ENCODE measurements at places on chromosomes 16 and 17.
A peak's percentile ranks its signal among the peaks of the same experiment; 100 is the strongest.

DNA sequence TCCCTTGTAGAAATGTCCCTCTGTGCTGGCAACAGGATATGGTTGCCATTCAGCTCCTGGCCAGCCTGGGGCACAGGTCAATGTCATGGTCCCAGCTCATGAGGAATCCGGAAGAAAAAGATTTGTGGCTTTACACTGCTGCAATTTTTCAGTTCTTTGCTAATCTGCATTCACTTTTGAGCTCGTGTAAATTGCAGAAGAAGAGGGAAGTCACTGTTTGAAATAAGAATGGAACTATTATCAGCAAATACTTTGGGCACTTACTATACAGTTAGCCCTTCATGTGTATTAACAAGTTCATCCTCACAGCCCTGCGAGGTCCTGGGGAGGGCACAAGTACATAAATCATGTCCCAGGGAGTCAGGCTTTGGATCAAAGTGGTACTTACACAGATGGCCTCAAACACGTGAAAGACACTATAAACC, 14.2 kb downstream of the SLC47A2 start:
- no peak for DNase-seq

- DNase-seq, result no peak
Observed at GRCh38 chr17:78844301-78845005, 3.8 kb upstream of the USP36 start.

DNA sequence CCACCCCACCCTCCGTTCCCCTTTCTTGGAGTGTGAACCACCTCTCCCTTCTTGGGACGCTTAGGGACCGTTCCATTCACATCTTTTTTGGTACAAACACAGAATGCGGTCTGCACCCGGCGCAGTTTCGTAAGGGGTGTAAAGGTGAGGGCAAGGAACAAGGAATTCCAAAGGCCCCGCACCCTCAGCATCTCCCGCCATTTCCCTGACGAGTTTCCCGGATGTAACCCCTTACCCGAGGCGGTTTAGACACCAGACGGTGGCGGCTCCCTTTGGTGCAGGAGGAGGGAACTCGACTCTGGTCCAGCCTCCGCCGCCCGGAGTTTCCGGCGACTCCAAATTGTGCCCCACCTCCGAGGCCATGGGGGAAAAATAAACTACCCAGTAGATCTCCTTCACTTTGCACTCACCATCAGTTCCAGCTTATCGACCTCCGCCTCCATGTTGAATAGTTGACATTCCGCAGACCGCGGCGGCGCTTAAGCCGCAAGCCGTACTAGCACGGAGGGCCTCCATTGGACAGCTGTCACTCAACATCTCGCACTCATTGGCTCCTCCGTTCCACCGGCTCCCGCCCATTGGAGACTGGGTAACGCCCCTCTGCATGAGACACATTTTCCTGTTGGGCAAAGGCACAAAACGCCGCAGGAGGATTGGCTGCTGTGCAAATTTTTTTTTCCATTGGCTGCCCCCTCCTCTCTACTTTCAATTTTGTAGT, at the start of gene SKA2:
TSS of gene SKA2 (minus strand) at position 466 of the 718 bp plus-strand sequence. CDS start at position 443, 23 bp downstream.
- peak; percentile 99 for DNase-seq

- DNase-seq, result no peak
Observed at GRCh38 chr17:12924614-12925013, 93.2 kb downstream of the ELAC2 start.

- DNase-seq, result peak; percentile 47
Observed at GRCh38 chr16:1379304-1380076, 27.8 kb downstream of the GNPTG start.

GRCh38 chr16:22214889-22215288, 8.8 kb downstream of the EEF2K start:
- no peak for DNase-seq

DNA sequence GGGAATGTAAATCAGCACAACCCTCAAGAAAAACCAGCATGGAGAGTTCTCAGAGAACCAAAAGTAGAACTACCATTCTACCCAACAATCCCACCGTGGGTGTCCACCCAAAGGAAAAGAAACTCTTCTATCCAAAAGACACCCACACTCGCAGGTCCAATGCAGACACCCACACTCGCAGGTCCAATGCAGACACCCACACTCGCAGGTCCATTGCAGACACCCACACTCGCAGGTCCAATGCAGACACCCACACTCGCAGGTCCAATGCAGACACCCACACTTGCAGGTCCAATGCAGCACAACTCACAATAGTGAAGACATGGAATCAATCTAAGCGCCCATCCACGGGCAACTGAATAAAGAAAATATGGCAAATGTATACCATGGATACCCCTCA, 77.0 kb upstream of the RPH3AL start:
- DNase-seq, result no peak

GRCh38 chr16:74736531-74737157, 36.0 kb upstream of the MLKL start:
- no peak for DNase-seq

DNA sequence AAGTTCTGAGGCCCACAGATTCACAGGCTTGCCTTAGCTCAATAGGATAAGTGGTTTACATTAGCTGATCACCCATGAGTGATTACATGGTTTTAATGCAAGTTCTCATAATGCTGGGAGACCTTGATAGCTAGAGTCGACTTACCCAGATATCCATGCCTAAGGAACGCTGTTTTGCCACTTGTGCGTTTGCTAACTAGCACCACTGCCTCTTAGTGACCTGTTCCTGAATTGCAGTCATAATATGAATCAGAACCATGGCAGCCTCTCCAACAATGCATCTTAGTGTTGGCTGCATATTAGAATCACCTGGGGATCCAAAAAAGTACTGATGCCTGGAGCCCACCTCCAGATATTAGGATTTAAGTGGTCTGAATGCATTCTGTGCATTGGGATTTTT, 251.1 kb upstream of the CDH5 start:
- no peak for DNase-seq

GRCh38 chr17:38554430-38555350, 51.1 kb downstream of the SRCIN1 start:
- DNase-seq, result no peak

DNA sequence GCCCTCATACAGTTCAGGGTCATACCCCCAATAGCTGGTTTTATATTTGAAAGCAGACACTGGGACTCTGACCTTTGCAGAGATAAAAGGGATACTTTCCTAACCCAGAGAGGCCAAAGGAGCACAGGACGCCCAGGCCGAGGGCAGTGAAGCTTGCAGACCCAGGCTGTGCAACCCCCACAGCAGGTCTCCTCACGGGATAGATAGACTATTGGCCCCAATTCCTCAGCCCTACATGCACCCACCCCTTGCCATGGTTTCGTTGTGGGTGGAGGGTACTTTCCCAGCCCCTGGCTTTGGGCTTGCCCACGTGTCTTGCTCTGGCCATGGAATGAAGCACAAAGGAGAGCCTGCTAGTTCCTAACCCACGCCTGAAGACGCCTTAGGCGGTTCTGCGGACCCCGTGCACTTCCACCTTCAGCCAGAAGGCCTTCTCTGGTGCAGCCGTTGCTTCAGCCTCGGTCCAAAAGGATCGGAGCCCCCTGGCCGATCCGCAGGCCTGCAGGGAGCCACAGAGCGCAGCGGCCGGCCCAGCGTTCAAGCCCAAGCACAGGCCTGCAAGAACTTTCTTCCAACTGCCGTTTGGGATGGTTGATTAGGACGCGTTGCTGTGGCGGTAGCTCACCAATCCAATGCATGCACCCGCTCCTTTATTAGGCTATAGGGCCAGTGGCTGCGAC, 9.8 kb upstream of the BRCA1 start:
- no peak for DNase-seq

DNA sequence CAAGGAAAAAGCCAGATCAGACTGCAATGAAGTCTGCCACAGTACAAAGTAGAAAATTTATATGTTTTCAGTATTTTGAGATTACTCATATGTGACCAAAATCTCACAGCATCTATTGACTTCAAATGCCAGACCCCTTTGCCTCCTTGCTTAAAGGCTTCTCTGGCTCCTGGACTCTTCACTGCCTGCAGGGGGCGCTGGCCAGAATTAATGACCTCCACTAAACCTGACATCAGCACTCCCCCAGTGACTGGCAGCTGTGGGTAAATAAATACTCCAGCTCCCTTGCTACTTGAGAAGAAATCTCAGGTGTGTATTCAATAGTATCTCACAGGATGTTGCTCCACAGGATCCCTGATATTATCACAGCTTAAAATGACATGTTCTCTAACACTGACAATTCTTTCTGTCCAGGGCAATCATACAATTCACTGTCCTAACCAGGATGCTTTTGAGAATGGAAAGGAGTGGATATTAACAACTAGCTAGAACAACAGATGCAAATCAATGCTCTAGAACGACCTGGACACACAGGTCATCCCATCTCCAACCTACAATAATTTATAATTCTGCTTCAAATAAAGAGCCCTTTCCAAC, 4.0 kb downstream of the BECN1 start:
- peak; percentile 63 for DNase-seq

- no peak for DNase-seq
Observed at GRCh38 chr17:73121506-73121905, 29.0 kb upstream of the SLC39A11 start.

GRCh38 chr16:24755201-24755874, 25.9 kb downstream of the TNRC6A start:
- no peak for DNase-seq

DNA sequence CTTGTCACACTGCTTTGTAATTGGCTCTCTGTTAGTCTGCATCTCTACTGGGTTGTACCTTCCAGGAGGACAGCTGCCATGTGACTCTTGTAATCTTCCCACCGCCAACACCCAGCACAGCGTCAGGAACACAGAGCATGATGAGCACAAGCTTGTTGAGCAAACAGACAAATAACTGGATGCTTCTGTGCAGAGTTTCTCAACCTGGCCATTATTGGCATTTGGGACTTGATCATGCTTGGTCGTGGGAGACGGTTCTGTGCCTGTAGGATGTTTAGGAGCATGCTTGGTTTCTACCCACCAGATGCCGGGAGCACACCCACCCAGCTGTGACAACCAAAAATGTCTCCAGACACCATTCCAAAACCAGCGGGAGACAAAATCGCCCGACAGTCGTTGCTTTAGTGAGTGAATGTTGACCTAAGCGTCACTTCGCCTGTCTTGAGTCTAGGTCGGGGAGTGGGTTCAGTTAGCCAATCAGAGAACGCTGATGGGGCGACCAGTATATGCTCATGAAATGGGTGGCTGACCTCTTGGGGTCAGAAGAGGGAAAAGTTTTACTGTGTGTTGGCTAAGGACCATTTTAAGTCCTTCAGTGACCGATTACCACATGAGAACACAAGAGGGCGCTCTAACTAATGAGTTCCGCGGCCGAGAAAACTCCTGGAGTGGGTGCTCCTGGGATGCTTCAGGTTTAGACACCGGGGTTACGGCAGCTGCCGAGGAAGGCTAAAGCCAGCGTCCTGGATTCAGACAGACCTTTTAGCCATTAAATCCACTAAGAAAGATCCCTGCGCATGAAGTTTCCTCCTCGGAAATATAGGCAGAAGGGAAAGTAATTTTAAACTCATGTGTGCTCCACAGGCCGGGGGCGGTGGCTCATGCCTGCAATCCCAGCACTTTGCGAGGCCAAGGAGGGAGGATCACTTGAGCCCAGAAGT, 57.8 kb upstream of the TEX2 start:
- DNase-seq, result peak; percentile 70

DNA sequence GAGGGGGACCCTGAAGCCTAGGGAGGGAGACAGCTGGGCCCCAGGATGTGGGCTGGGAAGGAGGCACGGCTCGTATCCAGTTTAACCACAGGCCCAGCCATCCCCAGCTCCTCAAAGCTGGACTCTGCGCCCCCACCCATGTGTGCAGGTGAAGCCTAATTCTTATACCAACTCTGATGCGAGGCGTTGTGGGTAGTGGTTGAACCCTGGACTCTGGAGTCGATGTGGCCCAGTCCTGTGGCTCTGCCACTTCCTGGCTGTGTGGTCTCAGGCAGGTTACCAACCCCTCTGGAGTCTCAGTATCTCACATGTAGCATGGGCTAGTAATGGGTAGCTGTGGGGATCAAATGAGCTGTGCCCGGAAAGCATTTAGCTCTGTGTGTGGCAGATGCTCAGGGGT, 60.4 kb upstream of the TOB1 start:
- DNase-seq, result no peak

- DNase-seq, result no peak
Observed at GRCh38 chr16:64993464-64993863, 128.4 kb downstream of the CDH11 start.

GRCh38 chr16:51818342-51818944, 667.4 kb upstream of the SALL1 start:
- no peak for DNase-seq

- DNase-seq, result no peak
Observed at GRCh38 chr17:50062293-50063243, 6.7 kb downstream of the ITGA3 start.

GRCh38 chr16:2147981-2148671, at the start of gene RAB26:
Gene RAB26 (plus strand): TSS chr16:2148625. CDS start chr16:2148784, 159 bp downstream.
- DNase-seq, result peak; percentile 26

Measured in CD4-positive, alpha-beta T cell treated with Interleukin-2 at 100 ng/mL for 4 hours (primary cell).